Umbilical cord (tissue), 2 donors: ENCODE measurements at places on chromosomes 11 and 22.

DNA sequence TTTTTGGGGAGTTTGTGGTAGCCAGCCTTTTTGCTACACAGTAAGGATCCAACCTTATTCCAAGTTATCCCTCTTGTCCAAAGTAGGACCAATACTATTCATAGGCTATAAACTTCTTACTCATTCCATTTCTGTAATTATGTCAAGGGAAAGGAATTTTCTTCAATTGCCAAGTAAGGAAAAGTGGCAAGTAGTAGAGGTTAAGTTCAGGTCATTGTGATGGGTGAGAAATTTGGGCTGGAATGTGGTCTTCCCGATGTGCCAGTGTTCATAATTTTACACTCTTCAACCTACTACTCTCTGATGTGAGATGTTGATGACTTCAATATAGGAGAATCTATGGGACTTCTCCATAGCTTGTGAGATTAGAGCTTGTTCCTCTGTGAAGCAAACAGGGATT, 648.8 kb downstream of the METTL15 start:
- DNase-seq, result peak; percentile 44

DNA sequence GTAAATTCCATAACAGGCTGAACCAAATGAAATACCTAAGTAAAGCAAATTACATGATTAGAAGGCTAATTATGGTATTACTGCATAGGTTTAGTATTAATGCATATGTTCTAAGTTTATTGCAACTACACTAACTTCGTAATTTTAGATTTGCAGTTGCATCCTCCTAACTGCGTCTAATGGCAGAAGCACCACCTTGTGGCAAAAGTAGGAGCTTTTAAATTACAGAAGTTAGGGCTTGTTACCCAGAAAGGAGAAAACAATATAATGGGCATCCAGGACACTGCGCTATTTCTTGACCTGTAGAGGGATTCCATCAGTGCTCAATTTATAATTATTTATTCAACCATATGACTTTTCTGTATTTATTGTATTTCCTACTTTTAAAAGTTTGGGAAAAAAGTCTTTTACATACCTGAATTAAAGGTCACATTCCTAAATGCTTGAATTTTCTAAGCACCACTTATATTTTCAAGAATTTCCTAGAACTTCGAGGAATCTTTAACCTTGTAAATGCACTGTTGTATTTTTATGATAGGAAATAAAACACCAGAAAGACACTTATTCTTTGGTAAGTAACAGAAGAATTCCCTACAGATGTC, 16.3 kb upstream of the GPR83 start:
- DNase-seq, result peak; percentile 56

DNA sequence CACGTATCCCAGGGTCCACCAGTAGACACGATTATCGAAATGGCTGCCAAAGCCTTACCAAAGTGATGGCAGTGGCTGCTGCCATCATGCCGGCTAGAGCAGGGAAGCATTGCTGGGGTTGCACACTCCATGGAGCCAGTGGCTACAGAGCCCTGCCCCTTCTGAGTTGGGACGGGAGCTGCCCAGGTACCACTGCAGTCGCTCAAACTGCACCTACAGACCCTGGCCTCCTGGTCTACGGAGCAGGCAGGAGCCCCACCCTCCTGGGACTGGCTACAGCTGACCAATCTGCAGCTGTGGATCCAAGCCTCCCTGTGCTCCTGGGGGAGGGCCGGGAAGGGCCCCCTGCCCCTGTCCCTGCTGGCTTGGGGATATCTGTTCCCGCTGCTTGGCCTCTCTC, 111.4 kb downstream of the ATG16L2 start:
- DNase-seq, result no peak

DNA sequence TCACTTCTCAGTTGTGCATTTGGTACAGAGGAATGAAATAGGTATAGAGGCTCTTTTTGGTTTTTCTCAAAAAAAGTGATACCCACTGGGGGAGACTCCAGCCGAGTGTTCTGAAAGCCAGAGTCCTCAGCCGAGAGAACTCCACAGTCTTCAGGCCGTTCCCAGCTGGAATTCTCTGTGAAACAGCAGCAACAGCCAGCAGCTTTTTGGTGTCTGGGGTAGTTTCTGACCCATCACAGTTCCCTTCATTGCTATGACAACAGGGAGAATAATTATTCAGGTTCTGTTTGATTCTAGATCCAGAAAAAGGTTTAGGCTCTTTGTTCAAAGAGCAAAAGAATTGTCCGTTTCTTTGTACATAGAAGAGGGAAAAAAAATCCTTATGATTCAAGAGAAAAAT, 84.6 kb downstream of the C22orf31 start:
- peak; percentile 29 for DNase-seq

DNA sequence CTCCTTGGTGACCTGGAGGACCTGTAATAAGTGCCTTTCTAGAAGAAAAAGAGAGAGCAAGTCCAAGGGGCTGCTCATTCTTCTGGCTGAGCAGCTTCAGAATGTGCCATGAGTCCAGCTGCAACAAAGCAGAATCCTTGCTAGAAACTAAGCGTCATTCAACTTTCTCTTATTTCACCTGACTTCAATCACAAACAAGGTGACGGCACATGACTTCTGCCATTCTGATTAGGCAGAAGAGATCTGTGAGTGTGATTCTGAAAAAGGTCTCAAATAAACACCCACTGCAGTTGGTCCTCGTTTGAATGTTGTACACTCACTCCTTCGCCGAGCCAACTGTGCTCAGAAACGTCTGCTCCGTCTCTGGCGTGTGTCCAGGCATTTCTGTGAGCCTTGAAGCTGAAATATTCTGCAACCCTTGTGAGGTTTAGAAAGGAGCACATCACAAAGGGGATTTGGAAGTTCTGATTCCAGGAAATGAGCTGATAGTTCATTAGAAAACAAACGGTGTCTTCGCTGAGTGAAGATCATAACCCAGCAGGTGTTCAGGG, 623.8 kb upstream of the KIRREL3 start:
- DNase-seq, result peak; percentile 88

- peak; percentile 81 for DNase-seq
Observed at GRCh38 chr11:48006301-48006992, 26.1 kb downstream of the PTPRJ start.

DNA sequence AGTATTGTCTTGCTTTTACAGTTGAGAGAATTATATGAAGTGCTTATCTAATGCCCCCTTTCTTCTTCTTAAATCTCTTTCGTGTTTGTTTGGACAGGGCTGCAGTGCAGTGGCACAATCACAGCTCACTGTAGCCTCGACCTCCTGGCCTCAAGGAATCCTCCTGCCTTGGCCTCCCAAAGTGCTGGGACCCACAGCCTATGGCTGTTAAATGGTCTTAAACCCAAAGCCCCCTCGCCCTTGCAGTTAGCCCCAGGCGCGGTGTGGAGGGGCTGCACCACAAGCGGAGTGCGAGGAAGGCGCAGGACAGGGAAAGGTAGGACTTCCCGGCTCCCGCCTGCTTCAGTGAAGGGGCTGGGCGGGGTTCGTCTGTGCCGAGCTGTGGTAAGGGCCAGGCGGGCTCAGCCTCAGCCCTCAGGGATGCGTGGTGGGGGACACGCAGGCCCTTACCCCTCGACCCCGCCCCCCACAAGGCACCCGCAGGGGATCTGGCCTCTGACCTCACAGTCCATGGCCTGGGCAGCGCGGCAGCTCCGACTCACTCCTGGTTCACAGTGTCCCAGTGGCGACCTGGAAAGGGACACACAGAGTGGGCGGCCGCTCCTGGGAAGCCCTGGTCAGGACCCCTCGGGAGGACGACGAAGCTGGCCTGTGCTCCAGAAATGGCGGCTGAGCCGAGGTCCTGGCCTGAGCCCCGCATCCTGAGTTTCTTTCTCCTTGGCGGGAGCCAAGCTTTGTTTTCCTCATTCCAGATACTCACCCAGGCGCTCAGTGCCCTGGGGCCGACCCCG, 24.5 kb downstream of the BID start:
- DNase-seq, result no peak

DNA sequence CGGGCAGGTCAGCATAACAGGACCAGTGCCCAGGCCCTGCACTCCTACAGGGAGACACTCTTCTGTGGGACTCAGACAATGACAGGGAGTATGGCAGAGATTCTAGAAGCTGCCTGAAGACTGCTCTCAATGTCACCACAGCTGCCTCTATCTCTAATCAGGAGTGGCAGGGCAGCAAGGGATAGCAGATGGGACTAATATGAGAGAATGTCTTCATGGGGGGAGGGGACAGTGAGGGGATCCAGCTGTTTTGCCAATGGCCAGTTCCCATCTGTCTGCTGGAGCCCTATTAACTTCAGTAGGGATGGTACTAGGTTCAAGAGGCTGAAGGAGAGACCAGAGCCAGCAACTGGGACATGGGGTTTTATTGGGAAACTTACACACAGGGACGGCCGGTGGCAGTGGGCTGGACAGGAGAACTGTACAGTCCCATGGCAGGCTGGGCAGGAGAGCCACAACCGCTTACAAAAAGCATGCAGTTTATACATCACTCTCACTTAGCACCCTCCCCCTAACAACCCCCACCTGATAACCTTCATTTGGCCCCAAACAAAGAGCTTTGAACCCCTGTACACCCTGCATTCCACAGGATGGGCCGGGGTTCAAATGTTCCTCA, 2.5 kb upstream of the CD82 start:
- DNase-seq, result no peak
